Stimulated activated CD8-positive, alpha-beta memory T cell treated with anti-CD3 and anti-CD28 coated beads, Interleukin-4, amount 100 ng/mL, for 1 hour (primary cell): ENCODE measurements at places on chromosomes 7 and 10.

- no peak for DNase-seq
These were observed 53.8 kb downstream of the MCMBP start for GRCh38 chr10:119818889-119819270.

GRCh38 chr10:16832351-16833080 lies 15.3 kb upstream of the RSU1 start:
- no peak for DNase-seq

- no peak for DNase-seq
These were observed 43.1 kb upstream of the SEMA3A start for GRCh38 chr7:84237533-84238173.

DNA sequence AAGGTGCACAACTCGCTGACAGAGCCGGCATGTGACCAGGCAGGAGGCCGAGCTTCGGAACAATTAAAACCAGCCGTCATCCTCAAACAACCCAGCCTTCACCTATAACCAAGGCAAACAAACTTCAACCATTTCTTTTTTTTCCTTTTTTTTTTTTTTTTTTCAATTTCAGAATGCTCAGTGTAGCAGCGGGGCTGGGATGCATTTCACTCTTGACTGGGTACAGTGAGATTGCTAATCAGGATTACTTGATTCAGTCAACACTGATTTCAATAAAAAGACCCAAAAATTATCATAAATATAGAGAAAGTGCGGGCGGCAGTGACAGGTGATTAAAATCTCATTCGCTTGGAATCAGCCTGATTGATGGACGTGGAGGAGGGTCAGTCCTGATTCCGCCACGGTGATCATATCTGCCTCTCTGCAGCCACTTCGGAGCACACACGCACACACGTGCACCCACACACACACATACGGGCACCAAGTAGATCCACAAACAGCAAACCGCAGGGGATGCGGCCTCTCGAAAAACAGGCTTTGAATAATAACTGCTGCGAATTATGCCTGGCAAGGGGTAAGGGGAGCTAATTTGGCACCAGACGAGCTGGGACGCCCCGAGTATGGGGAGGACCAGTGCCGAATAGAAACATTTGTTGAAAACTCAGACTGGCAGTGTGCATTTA lies 31.2 kb downstream of the EBF3 start:
- no peak for DNase-seq

DNA sequence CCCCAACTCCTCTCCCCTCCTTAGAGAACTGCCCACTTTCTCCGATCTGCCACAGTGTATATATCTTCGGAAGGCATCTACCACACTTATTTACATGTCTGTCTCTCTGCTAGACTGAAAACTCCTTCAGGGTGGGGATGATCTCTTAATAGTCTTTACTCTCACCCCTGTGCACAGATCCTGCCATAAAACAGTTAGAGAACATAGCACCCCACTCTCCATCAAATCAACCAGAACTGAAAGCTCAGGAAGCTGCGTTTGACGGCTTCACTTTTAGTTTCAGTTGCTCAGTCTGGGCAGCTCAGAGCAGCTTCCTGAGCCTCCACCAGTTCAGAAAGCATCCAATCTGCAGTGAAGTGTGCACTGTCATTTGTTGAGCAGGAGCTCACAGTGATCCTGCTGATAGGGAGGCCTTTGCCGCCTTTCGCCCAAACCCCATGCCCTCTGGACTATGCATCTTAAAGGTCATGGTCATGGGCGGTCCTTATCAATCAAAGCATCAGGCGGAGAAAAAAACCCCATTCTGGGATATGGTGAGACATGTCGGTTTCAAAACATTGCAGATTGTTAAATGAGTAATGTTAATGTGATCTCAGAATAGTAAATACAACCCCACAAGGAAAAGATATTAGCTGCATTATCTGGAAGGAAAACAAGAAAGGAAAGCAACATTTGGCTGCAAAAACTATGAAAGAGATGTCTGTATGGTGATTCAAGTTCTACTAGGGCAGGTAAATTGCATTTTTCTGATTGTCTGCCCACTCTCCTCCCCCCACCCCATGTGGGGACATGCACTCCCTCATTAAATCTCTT lies 167.1 kb upstream of the ADO start:
- DNase-seq: no peak

DNA sequence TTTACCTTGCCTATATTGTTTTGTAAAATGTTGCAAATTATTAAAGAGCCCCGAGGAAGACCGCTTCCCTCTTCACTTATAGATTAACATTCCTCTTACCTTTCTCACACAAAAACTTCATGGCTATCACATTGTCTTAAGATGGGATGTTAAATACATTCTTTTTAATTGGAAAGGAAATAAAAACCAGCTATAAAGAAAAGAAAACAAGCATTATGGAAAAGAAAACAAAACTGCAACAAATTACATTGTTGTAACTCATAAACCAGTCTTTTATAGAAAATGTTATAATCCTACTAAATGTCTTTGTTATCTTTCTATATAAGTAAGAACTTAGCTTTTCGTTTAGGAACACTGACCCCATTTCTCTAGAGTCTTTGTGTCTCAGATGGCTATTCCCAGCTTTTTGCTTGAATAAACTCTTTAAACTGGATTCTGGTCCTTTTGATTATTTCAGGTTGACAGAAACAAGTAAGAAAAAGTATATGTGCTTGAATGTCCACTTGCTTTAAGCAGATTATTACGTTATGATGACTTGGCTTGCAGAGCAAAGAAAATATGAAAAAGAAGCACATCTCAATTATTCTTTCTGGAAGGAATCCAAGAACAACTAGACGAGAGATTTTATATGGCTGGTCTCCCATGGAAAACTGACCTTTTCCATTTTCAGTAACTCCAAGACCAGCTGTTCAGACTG lies 128.2 kb downstream of the AKR1D1 start:
- no peak for DNase-seq

DNA sequence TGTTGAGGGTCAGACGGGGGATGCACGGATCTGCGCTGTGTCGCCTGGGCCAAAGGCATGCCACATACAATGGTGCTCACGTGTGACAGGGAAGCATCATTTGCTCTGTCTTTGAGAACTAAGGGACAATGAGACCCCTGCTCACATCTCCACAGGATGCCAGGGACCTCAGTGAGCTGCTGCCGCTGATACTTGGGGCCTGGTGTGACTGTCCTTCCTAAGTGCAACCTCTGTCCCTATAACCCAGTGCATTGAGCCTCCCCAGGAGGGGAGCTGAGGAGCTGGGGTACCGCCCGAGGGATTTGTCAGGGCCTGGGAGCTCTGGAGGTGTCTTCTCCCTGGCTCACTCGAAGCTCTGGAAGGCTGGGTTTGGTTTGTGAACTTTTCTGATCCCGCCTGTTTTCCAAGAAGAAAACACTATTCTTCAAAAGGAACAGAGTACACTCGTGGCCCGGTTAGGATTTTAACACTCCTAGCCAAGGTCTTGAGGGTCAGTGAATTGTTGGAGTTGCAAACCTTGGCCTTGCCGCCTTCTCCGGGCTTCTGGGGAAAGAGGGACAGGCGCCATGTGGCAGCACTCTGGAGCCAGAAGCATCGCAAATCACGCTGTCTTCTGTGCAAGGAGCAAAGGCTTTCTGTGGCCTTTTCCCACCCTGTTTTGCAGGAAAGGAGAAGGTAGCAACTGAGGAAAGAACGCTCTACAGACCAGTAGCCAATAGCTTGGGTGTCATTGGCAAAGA lies 26.2 kb upstream of the CTBP2 start:
- no peak for DNase-seq

- DNase-seq: no peak
These were observed 14.9 kb upstream of the COL13A1 start for GRCh38 chr10:69786791-69787190.

- no peak for DNase-seq
These were observed 1.2 kb downstream of the SUFU start for GRCh38 chr10:102504976-102505300.

GRCh38 chr7:95589031-95589430 lies 7.3 kb downstream of the PDK4 start:
- DNase-seq: no peak

DNA sequence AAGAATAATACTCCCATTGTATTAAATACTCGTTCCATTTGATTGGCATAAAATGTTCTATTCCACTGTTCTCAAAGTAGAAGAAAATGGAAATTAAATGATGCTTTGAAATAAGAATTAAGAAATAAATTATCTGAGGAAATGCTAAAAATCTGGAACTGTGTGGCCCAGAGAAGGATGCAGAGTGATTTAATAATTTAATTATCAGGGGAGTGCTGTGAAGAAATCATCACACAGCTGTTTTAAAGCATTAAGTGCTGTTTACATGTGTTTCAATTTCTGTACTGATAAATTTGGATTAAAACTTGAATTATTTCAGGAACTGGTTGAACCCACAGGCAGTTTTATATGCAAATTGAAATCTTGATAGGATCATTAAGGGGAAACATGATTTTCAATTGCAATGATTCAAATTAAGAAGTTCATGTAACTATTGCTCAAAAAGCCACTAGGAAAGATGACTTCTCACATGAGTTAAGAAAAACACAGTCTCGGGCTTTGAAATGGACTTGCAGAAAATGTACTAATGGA lies 56.3 kb downstream of the COL28A1 start:
- no peak for DNase-seq
